ENCODE measurements at places on chromosomes 2 and 18.

DNA sequence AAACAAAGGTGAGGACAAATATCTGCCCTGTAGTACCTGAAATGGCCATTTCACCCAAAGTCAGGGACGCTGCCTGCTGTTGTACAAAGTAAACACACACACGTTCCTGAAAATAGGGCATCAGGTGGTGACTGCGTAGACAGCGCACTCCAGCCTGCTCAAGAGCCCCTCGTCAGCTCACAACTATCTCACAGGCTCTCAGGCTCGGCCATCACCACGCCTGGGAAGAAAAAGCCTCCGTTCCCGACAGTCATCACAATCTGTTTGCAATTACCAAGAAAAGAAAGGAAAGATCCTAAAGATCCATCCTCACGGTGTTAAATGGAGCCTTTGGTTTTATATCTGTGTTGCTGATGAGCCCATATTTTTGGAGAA is 230.2 kb downstream of the ZNF516 start:
- no peak for DNase-seq

DNA sequence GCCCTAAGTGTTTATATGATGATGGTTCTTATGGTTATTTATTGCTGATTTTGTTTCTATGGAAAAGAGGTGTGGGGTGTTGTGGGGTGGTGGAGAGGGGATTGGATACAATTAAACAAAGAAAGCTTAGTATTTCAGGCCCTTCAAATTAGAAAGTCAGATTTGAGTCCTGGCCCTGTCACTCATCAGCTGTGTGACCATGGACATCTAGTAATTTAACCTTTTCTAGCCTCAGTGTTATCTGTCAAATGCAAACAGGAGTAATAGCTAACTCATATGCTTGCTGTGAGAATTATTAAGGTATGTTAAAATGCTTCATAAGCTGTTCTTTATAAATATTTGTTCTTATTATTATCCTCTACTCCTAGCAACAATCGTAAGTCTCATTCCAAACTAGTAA is 2.1 kb upstream of the MEMO1 start:
- no peak for DNase-seq

- DNase-seq: no peak
Observed at GRCh38 chr2:53170466-53170865, 597.1 kb upstream of the CHAC2 start.

GRCh38 chr2:37912056-37912455 is 13.0 kb upstream of the RMDN2 start:
- no peak for DNase-seq

GRCh38 chr2:128622955-128623620 is 304.4 kb upstream of the HS6ST1 start:
- no peak for DNase-seq

- peak; percentile 66 for DNase-seq
Observed at GRCh38 chr2:238287737-238288649, at the start of gene PER2. Gene PER2 (minus strand): TSS chr2:238288610. CDS start chr2:238277936, 10,674 bp downstream.

DNA sequence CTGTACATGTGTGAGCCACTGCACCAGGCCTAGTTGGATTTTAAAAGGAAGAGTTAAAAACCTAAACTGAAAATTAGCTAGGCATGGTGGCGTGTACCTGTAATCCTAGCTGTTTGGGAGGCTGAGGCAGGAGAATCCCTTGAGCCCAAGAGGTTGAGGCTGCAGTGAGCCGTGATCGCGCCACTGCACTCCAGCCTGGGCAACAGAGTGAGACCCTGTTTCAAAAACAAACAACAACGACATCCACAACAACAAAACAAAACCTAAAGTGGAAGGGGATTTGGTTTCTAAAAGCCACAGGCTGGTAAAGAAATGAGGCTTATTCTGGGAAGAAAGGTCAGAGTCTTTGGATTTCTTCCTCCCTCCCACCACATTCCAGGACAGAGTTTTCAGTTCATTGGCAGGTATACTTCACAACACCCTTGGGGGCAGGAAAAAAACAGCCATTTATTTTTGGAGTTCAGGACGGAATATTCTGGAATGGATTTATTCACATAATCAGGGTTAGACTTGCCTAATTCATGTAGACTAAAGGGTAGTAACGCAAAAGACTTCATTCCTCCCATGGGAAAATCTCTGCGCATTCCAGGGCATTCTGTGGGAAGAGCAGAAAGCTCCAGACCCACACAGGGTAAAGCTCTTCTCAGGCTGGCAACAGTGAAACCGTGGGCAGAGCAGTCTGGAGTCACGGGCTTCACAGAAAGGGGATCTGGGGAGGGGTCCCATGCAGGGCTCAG is 34.9 kb downstream of the TEX44 start:
- no peak for DNase-seq

DNA sequence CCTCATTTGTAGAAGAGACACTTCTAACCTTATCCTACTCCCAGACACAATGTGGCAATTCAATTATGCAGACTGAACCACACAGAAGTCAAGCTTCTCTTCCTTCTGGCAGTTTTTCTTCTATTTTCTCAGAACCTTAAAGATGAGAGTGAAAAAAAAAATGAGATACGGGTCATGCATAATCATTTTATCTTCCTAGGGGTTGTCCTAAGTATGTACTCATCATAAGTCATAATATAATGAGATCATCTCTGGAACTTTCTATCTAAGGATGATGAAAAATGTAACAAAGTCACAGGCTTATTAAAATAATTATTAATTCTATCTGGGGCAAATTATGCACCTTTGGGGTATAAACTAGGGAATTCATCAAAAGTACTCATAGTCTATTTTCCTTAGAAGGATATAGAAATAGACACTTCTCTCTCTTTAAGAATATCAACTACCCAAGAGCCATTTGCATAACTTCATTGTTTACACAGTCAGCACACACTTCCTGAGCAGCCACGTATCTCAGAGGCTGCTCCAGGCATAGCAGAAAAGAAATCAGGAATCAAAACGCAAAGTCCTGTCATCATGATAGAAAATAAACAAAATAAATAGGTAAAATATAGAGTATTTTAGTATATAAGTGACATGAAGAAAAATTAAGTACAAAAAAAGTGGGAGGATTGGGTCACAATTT is 345.9 kb upstream of the SPHKAP start:
- no peak for DNase-seq

GRCh38 chr2:235543851-235544688 is 50.2 kb downstream of the AGAP1 start:
- DNase-seq: no peak

GRCh38 chr2:239908308-239908707 is 116.8 kb downstream of the NDUFA10 start:
- no peak for DNase-seq

GRCh38 chr2:239700686-239701345 is 300.0 kb upstream of the HDAC4 start:
- no peak for DNase-seq

DNA sequence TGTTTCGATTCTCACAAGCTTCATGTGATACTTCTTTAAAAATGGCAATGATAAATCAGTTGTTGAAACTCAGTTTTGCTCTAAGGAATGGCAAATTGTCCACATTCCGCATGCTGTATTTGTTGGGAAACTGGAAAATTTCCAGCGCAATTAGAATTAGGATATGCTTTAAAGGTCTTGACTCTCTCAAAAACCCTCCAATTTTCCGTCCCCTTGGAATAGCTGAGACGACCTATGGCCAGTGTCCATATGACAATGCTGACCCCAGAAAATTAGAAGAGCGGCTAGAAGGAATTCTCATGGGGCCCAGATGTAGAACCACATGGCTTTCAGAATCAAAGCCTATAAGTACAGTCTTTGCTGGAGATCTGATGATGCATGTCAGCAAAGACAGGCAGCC is 170.8 kb downstream of the TMEM18 start:
- no peak for DNase-seq

GRCh38 chr2:45285311-45285710 is 276.1 kb upstream of the SIX2 start:
- DNase-seq: no peak

- DNase-seq: no peak
Observed at GRCh38 chr2:20221555-20221973, 3.4 kb downstream of the SDC1 start.

DNA sequence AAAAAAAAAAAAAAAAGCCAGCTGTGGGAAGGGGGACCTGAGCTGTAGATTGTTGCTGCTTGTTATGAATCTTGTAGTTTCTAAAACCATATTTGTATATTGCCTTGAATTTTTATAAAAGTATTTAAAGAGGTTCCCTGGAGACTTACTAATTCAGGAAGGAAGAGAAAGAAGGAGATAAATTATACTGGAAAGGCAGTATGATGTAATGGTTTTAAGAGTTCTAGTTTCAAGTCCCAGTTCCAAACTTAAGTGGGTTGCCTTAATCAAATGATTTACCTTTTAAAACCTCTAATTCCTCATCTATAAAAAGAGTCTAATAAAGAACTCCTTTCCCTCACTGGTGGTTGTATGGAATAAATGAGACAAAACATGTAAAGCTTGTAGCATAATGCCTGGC is 62.2 kb downstream of the PTRHD1 start:
- no peak for DNase-seq

- no peak for DNase-seq
Observed at GRCh38 chr2:137444970-137445369, 519.3 kb upstream of the HNMT start.

- no peak for DNase-seq
Observed at GRCh38 chr2:176234156-176234555, 35.1 kb upstream of the MTX2 start.

GRCh38 chr2:29001806-29002205 is 20.7 kb downstream of the TOGARAM2 start:
- DNase-seq: no peak

- DNase-seq: no peak
Observed at GRCh38 chr18:78543201-78543725, 436.4 kb upstream of the SALL3 start.

DNA sequence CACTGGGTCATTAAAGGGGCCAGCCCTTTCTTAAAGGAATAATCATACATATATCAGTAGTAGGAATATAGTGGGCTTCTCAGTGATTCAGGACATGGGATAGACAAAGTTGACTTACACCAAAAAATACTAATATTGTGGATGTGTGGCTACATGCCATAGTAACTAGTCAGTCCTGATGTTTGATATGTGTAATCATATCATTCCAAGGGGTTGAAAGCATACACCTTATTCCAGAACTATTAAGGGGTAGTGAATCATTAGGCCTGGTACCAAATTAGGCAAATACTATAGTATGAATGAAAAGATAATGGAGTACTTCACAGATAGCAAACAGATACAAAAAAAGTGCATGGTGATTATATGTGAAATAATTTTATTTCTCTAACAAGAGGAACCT is 814.9 kb upstream of the NRXN1 start:
- DNase-seq: no peak

GRCh38 chr2:43585708-43586107 is 10.1 kb downstream of the THADA start:
- DNase-seq: no peak

- DNase-seq: no peak
Observed at GRCh38 chr2:118689456-118689855, 158.0 kb downstream of the EN1 start.

GRCh38 chr2:222033541-222033940 is 265.3 kb downstream of the PAX3 start:
- DNase-seq: no peak

DNA sequence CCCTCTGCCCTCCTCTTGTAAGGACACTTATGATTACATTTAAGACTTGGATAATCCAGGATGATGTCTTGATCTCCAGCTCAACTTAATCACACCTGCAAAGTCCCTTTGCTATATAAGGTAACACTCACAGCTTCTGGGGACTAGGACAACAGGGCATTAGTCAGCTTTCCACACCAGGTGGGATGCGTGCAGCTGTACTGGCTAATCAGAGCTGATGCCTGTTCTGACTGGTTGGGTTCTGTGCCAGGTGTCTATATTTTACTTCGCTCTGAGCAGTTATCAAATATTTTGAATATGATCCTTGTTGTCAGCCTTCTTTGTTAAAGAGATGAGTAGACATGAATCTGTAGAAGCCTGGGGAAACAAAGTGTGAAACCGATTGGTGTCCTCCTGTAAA is 115.5 kb upstream of the ATP8B1 start:
- no peak for DNase-seq

Measured in activated CD4-positive, alpha-beta memory T cell treated with anti-CD3 and anti-CD28 coated beads for 36 hours (primary cell).